ENCODE measurements at places on chromosomes 6 and 20.

DNA sequence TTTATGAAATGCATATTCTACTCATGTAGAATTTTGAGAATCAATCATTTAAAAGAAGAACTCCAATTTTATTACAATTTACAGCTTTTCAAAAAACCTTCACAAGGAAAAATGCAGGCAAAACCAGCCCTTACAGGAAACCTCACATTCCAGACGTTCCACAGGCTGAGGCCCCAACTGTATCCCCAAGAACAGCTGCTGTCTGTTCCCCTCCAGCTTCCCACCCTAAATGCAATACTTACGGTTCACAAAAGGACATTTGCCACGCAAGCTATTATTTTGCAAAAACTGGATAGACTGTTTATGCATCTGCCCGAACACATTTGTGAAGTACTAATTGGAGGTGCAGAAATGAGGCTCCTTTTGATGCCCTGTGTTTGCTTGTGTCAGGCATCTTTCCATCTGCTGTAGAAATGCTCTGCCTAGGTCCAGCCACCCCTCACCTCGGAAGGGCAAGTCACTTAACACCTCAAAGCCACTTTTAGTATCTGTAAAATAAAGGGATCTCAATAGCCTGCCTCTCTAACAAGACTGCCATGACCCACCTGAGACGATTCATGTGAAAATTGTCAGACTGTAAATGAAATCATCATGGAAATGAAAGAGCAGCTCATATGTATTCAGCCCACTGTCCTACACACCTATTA lies 26.5 kb downstream of the PDE10A start:
- no peak for DNase-seq

DNA sequence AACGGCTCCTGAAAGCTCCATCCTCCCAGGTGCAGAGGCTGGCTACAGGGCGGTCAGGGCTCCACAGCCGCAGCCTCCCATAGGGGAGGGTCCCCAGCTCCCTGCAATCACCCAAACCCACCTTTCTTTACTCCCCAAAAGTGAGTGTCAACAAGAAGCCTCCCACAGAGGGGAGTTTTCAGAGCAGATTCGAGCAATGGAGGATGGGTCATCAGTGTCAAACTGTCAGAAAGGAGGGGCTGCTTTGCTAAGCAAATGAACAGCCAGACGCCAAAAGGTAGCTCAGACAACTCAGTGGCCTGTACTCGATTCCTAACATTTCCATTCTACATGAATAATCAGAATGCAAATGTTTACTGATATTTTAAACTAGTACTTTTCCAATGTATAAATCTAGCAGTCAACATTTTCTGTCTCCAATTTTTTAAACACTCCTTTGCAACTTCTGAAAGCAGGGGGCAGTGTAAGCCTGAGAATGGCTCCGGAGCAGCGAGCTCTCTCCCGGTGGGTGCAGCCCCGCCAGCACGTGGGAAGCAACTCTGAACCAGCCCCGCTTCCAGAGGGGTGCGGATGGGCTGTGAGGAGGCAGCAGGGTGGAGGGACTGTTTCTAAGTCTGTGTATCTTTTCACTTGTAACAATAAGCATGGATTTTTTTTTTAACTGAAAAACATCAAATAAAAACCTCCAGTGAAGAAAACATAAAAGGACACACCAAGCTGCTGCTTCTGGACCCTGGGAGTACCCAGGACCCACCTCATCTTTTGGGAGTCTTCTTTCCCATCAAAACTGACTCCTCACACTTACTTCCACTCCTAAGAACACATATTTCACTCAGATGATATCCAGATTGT lies 54.9 kb downstream of the TAF4 start:
- DNase-seq = peak; percentile 74

GRCh38 chr6:69917834-69918233 lies 51.5 kb downstream of the COL19A1 start:
- no peak for DNase-seq

- DNase-seq = no peak
Measured at GRCh38 chr6:114581293-114581692, 238.5 kb upstream of the HS3ST5 start.

Measured in CD4-positive, alpha-beta T cell treated with Interleukin-10 for 1 hour (primary cell).